ENCODE measurements at places on chromosomes 6 and 20. TPM values are rescaled to one million over a fixed set of nuclear protein-coding genes. Genes with fewer than 3 reads are reported as not detected.

DNA sequence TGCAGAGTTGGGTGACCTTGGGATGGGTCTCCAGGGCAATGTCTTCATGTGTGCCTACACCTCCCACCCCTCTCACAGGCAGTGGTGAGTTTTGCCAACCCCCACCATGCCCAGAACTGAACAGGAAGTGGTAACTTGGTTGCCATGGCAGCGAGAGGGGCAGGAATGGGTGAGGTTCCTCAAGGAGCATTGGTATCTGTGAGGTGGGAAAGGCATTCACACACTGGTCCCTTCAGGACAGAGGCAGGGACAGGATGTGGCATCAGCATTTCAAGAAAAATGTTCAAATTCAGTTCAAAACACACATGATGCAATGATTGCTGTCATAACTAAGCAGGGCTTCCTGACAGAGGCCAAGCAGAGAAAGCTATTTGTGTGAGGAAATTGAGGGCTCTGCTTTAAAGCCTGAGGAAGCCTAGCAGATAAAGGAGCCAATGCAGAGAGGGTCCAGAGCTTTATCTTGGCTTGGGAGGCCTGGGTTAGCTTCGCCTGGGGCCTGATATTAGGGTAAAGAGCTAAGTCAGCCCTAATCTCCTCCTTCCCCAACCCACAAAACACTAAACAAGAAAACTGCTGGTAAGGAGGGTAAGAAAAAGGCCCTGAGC lies 551 bp downstream of the TREML2 start:
- no peaks in the 10 kb centered on the region for H3K4me1 ChIP-seq
- DNase-seq = peak; percentile 52
- H3K36me3 ChIP-seq = no peaks in the 10 kb centered on the region
- H3K27me3 ChIP-seq = no peaks in the 10 kb centered on the region
- H3K27ac ChIP-seq = no peak overlapping the region

GRCh38 chr20:58135441-58136148 lies 92.9 kb downstream of the ANKRD60 start:
- H3K27me3 ChIP-seq = no peaks in the 10 kb centered on the region
- H3K27ac ChIP-seq = no peak overlapping the region
- H3K4me3 ChIP-seq = no peak overlapping the region

- H3K27ac ChIP-seq = no peak overlapping the region
- no peaks in the 10 kb centered on the region for H3K4me1 ChIP-seq
- H3K4me3 ChIP-seq = no peak overlapping the region
- DNase-seq = no peak
- H3K36me3 ChIP-seq = no peaks in the 10 kb centered on the region
- H3K27me3 ChIP-seq = no peaks in the 10 kb centered on the region
These were observed 269.1 kb downstream of the PHF3 start for GRCh38 chr6:63904650-63905248.

DNA sequence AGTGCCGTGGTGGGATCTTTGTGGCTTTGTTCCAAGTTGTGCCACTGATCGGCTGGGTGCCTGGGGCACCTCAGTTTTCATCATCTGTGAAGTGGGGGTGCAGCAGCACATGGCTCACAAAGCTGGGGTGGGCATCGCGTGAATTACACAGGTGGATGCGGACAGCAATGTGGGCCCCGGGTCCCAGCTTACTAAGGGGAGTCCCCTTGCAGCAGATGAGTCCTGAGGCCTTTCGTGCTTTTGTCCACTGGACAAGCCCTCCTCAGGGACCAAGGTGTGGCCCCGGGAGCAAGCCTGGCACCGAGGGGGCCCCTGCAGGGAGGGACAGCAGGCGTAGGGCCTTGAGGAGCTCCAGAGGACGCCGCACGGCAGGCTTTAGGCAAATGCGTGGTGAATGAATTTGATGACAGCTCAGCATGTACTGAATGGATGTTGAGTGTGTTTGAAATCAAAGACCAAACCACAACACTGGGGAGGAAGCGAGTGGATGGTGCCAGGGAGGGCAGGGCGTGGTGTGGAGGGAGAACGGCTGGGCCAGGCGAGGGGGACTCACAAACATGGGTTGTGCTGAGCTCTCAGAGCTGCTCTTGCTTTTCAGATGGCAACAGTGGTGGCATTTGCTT lies 53.2 kb downstream of the IRF4 start:
- no peaks in the 10 kb centered on the region for H3K27me3 ChIP-seq
- no peaks in the 10 kb centered on the region for H3K36me3 ChIP-seq
- no peak overlapping the region for H3K4me3 ChIP-seq
- H3K4me1 ChIP-seq = no peaks in the 10 kb centered on the region
- no peak for DNase-seq

- peaks cover 17% of the 10 kb centered on the region for H3K4me1 ChIP-seq
- H3K27me3 ChIP-seq = no peaks in the 10 kb centered on the region
- H3K27ac ChIP-seq = no peak overlapping the region
- no peaks in the 10 kb centered on the region for H3K36me3 ChIP-seq
- no peak overlapping the region for H3K4me3 ChIP-seq
- DNase-seq = no peak
These were observed 63.3 kb downstream of the CD24 start for GRCh38 chr6:106910999-106911949.

GRCh38 chr6:81589465-81590313 lies 162.8 kb downstream of the TENT5A start:
- no peak overlapping the region for H3K4me3 ChIP-seq
- no peak for DNase-seq
- no peaks in the 10 kb centered on the region for H3K4me1 ChIP-seq
- no peak overlapping the region for H3K27ac ChIP-seq
- H3K27me3 ChIP-seq = no peaks in the 10 kb centered on the region

DNA sequence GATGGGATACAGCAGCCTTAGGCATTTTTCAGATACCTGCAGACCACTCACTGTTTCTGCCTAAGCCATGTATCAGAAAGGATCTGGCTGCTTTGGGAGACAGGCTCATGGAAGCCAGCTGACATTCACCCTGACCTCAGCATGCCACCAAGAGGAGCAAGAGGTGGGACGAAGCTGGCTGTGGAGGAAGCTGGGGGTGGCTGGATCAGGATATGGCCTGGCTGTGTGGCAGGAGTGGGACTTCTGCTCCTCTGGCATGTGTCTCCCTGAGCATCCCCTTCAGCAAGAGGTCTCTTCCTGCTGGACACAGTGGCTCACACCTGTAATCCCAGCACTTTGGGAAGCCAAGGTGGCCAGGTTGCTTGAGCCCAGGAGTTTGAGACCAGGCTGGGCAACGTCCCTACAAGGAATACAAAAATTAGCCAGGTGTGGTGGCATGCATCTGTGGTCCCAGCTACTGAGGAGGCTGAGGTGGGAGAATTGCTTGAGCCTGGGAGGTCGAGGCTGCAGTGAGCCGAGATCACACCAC lies 897 bp downstream of the ADIG start:
- no peaks in the 10 kb centered on the region for H3K36me3 ChIP-seq
- H3K4me1 ChIP-seq = no peaks in the 10 kb centered on the region
- no peak overlapping the region for H3K27ac ChIP-seq
- DNase-seq = no peak
- no peaks in the 10 kb centered on the region for H3K27me3 ChIP-seq
- H3K4me3 ChIP-seq = no peak overlapping the region

Gene ROMO1
- total RNA-seq = 248 TPM

- no peaks in the 10 kb centered on the region for H3K27me3 ChIP-seq
- no peaks in the 10 kb centered on the region for H3K36me3 ChIP-seq
- no peak overlapping the region for H3K27ac ChIP-seq
- DNase-seq = no peak
- H3K4me3 ChIP-seq = no peak overlapping the region
These were observed 47.5 kb downstream of the RNASET2 start for GRCh38 chr6:166908811-166909210.

DNA sequence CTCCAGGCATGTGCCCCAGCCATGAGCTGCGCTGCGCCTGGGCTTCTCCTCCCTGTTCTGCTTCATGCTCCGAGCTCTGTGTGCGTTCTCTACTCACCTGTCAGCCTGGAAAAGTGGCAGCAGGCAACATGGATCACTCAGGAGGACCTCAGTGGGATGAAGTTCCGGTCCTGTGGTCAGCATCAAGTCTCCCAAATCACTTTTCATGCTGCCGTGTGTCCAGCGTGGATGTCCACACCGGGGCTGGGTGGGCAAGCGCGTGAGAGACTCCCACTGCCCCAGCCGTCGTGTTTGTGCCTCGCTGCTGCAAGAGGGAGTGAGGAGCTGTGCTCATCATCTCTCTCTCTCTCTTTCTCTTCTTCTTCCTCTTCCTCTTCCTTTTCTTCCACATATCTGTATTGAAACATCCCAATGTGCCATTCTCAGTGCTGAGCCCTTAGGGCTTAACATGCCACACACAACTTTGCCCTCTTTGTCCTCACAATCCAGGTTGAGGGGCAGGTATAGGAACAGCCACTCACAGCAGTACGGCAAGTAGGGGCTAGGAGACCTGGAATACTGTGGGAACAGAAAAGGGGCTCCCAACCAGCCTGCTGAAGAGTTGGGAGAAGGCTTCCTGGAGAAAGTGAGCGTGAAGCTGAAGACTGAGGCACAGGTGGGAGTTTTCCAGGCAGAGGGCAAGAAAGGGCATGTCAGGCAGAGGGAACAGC lies 3.8 kb upstream of the PDYN start:
- H3K27ac ChIP-seq = no peak overlapping the region
- no peaks in the 10 kb centered on the region for H3K27me3 ChIP-seq
- H3K36me3 ChIP-seq = no peaks in the 10 kb centered on the region
- DNase-seq = peak; percentile 44
- H3K4me1 ChIP-seq = no peaks in the 10 kb centered on the region
- H3K4me3 ChIP-seq = no peak overlapping the region

DNA sequence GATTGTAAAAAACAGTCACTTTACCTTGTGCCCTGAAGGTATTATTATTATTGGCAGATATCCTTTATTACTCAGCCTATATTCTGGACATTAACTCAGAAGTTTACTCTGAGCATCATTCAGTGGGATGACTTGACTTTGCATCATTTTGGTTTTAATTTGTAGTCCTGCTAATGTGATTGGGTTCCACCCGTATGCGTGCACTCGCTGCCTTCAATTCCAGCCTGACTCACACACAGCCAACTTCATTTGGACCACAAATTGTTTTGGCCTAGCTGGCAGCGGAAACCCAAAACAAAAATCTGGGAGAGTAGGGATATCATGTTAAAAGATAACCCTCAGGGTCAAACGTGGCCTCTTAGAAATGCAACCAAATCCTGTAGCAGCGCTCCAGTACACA lies 704.4 kb upstream of the SLC35B3 start:
- H3K27me3 ChIP-seq = no peaks in the 10 kb centered on the region
- H3K4me3 ChIP-seq = no peak overlapping the region
- H3K36me3 ChIP-seq = no peaks in the 10 kb centered on the region
- no peak overlapping the region for H3K27ac ChIP-seq
- DNase-seq = no peak
- peaks cover 19% of the 10 kb centered on the region for H3K4me1 ChIP-seq

Gene BMP2
- total RNA-seq = 8.6 TPM

DNA sequence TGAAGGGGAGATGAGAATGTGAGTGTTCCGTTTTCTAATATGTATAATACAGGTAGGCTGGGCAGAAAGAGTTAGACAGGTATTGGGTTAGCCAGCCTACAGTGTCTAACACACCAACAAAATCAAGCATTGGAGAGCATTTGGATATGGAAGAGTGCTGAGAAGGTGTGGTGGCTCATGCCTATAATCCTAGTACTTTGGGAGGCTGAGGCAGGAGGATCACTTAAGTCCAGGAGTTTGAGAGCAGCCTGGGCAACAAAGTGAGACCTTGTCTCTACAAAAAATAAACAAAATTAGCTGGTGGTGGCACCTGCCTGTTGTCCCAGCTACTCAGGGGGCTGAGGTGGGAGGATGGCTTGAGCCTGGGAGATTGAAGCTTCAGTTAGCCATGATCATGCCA lies 38.6 kb upstream of the SLC23A2 start:
- no peaks in the 10 kb centered on the region for H3K36me3 ChIP-seq
- no peak overlapping the region for H3K4me3 ChIP-seq
- no peaks in the 10 kb centered on the region for H3K27me3 ChIP-seq
- DNase-seq = no peak

DNA sequence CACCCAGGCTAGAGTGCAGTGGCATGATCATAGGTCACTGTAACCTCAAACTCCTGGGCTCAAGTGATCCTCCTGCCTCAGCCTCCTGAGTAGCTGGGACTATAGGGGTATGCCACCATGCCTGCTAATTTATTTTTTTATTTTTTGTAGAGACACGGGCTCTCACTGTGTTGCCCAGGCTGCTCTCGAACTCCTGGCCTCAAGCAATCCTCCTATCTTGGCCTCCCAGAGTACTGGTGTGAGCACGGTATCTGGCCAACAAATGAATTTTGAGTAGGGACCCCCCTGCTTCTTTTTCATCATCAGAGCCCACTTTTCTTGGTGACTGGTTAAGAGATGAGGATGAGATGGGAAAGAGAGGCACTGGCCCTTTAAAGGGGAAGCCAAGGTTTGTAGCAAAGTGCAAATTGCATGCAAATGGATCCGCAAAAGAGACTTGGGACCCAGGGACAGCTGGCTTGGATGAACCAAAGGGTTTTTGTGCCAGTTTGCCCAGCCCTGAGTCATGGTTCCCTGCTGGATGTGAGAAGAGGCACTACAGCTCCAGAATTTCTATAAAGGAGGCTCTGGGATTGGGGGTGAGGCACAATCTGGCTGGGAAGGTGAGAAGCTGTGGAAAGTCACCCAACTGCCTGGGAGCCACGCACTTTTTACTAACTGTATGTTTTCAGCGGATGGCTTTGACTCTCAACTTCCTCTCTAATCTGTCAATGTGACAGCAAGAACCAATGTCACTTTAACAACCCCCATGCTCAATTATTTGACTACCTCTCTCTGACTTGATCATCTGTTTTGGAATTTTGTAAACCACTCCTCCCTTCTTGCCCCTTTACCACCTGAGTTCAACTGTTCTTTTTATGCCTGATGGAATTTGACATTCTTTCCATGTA lies 58.7 kb upstream of the RNF24 start:
- no peaks in the 10 kb centered on the region for H3K27me3 ChIP-seq
- no peaks in the 10 kb centered on the region for H3K36me3 ChIP-seq
- H3K4me1 ChIP-seq = peaks cover 23% of the 10 kb centered on the region
- DNase-seq = peak; percentile 12
- H3K4me3 ChIP-seq = no peak overlapping the region

Gene PRR18
- total RNA-seq = not detected

GRCh38 chr20:22241609-22242008 lies 342.8 kb downstream of the FOXA2 start:
- no peaks in the 10 kb centered on the region for H3K36me3 ChIP-seq
- DNase-seq = no peak
- H3K4me1 ChIP-seq = no peaks in the 10 kb centered on the region

GRCh38 chr6:135215563-135215962 lies 34.5 kb downstream of the MYB start:
- H3K27me3 ChIP-seq = no peaks in the 10 kb centered on the region
- no peak for DNase-seq
- H3K4me1 ChIP-seq = peaks cover 21% of the 10 kb centered on the region
- no peak overlapping the region for H3K4me3 ChIP-seq
- no peak overlapping the region for H3K27ac ChIP-seq

Data from vagina (tissue), 2 donors.